Left ventricle myocardium inferior (tissue), 1 donor: ENCODE measurements at places on chromosomes 12 and 14. TPM values are rescaled to one million over a fixed set of nuclear protein-coding genes. Genes with fewer than 3 reads are reported as not detected.
A peak's percentile ranks its signal among the peaks of the same experiment; 100 is the strongest.

DNA sequence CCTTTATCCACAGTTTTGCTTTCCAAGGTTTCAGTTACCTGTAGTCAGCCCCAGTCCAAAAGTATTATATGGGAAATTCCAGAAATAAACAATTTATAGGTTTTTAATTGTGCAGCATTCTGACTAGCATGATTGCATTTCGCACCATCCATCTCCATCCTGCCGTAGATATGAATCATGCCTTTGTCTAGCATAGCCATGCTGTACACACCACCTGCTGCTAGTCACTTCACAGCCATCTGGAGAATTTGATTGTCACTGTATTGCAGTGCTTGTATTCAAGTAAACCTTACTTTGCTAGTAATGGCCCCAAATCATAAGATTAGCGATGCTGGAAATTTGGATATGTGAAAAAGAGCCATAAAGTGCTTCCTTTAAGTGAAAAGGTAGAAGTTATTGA is 36.0 kb downstream of the MUCL1 start:
- no peak overlapping the region for H3K27ac ChIP-seq
- peaks cover 7% of the 10 kb centered on the region for H3K27me3 ChIP-seq
- no peaks in the 10 kb centered on the region for H3K36me3 ChIP-seq
- no peaks in the 10 kb centered on the region for H3K4me1 ChIP-seq
- H3K4me3 ChIP-seq = no peak overlapping the region

- H3K4me3 ChIP-seq = no peak overlapping the region
- DNase-seq = no peak
- no peaks in the 10 kb centered on the region for H3K4me1 ChIP-seq
- peaks cover 88% of the 10 kb centered on the region for H3K36me3 ChIP-seq
Measured at GRCh38 chr14:39154594-39155189, 15.4 kb downstream of the TRAPPC6B start.

GRCh38 chr14:80310938-80311750 is 99.8 kb upstream of the DIO2 start:
- DNase-seq = no peak
- H3K36me3 ChIP-seq = no peaks in the 10 kb centered on the region
- H3K4me1 ChIP-seq = peaks cover 14% of the 10 kb centered on the region
- H3K4me3 ChIP-seq = no peak overlapping the region

TMEM119 gene
- total RNA-seq = 1.3 TPM

DNA sequence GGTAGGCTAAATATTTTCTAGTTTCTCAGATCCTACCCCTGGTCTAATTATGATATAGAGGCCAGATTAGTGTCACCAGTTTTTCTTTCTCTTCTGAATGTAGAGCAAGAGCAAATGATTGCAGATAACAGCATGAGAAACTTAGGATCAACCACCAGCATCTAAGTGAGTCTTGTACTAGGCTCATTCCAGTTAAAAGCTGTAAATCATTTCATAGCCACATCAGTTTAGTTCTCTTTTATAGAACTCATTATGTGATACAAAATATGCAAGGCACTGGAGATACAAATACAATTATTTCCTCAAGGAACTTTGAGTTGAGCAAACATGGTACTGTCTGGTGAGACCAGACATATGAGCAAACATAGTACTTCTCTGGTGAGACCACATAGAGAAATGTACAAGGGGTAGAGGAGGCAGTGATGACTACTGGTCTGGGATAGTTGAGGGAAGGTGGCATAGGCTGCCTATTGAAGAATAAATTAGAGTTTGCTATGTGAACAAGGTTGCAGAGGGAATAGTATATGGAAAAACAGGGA is 59.5 kb downstream of the CRADD start:
- H3K4me3 ChIP-seq = no peak overlapping the region
- peaks cover 3% of the 10 kb centered on the region for H3K36me3 ChIP-seq
- peaks cover 52% of the 10 kb centered on the region for H3K4me1 ChIP-seq
- no peaks in the 10 kb centered on the region for H3K27me3 ChIP-seq
- DNase-seq = no peak
- H3K27ac ChIP-seq = peak overlapping the region; percentile 93

CAPZA3 gene
- total RNA-seq = not detected

GRCh38 chr14:72559202-72559601 is 334.7 kb downstream of the DPF3 start:
- H3K27me3 ChIP-seq = no peaks in the 10 kb centered on the region
- no peak overlapping the region for H3K27ac ChIP-seq
- no peak for DNase-seq
- H3K36me3 ChIP-seq = no peaks in the 10 kb centered on the region

DNA sequence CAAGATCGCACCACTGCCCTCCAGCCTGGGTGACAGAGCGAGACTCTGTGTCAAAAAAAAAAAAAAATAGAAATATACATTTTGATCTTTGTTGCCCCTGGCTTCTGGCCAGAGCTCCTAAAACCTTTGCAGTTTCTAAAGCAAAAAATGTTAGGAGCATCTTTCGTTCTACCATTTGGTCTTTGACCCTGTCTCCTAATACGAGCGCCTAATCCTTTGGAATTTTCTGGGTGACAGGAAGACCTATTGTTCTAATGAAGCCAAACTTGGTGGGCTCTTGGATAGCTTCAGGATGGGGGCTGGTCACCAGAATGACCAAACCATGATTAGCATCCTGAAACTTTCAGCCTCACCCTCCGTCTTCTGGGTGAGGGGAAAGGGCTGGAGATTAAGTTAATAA is 32.3 kb upstream of the CLIP1 start:
- H3K4me3 ChIP-seq = no peak overlapping the region
- DNase-seq = no peak
- H3K27ac ChIP-seq = no peak overlapping the region
- H3K4me1 ChIP-seq = no peaks in the 10 kb centered on the region
- H3K36me3 ChIP-seq = no peaks in the 10 kb centered on the region

DNA sequence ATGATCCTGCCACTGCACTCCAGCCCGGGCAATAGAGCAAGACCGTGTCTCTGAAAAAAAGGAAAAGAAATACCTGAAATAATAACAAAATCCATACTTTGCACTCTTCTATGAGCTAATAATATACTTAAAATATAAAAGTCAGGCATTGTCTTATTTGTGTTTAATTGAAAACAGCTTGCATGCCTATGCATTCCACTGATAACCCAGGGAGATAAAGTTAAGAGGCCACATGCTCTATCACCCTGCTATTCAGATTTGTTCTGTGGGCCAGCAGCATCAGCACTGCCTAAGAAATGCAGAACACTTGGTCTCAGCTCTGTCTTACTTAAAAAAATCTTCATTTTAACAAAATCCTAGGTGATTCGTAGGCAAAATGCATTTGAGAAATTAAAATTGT is 99.2 kb downstream of the LGR5 start:
- no peaks in the 10 kb centered on the region for H3K36me3 ChIP-seq
- no peaks in the 10 kb centered on the region for H3K4me1 ChIP-seq
- H3K27ac ChIP-seq = no peak overlapping the region
- H3K4me3 ChIP-seq = no peak overlapping the region

KCNC2 gene
- total RNA-seq = not detected

- H3K4me1 ChIP-seq = peaks cover 13% of the 10 kb centered on the region
- H3K4me3 ChIP-seq = peak within 1 kb of the TSS; percentile 51
- H3K36me3 ChIP-seq = no peaks in the 10 kb centered on the region
Measured at GRCh38 chr12:86256163-86256562, at the start of gene MGAT4C. Gene MGAT4C (minus strand): TSS chr12:86256391.

GRCh38 chr12:95956557-95957145 is 13.5 kb downstream of the AMDHD1 start:
- no peak for DNase-seq
- H3K27ac ChIP-seq = no peak overlapping the region
- no peaks in the 10 kb centered on the region for H3K36me3 ChIP-seq
- no peak overlapping the region for H3K4me3 ChIP-seq
- H3K27me3 ChIP-seq = peaks cover 6% of the 10 kb centered on the region

DNA sequence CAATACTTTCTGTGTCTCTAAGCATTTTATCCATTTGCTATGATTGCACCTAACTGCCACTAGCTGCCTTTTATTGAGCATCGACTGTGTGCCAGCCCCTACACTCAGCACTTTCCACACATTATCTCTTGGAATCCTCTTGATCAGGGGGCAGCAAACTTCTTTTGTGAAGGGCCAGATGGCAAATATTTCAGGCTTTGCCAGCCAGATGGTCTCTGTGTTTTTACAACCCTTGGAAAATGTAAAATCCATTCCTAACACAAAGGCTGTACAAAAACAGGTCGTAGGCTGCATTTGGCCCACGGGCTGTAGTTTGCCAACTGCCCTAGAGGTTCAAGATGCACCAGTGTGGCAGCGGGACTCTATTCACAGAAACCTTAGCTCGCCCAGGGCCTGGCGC is 19.5 kb downstream of the FOXN4 start:
- H3K36me3 ChIP-seq = no peaks in the 10 kb centered on the region
- H3K27me3 ChIP-seq = peaks cover 14% of the 10 kb centered on the region
- no peak overlapping the region for H3K27ac ChIP-seq
- H3K4me3 ChIP-seq = no peak overlapping the region
- DNase-seq = no peak

- H3K27me3 ChIP-seq = no peaks in the 10 kb centered on the region
- H3K4me3 ChIP-seq = no peak overlapping the region
- H3K36me3 ChIP-seq = no peaks in the 10 kb centered on the region
- no peak overlapping the region for H3K27ac ChIP-seq
- DNase-seq = no peak
Measured at GRCh38 chr12:84356224-84356623, 556.4 kb downstream of the SLC6A15 start.

SLC5A8 gene
- not detected for total RNA-seq

- peak overlapping the region; percentile 88 for H3K27ac ChIP-seq
- peaks cover 80% of the 10 kb centered on the region for H3K36me3 ChIP-seq
- H3K4me1 ChIP-seq = peaks cover 63% of the 10 kb centered on the region
- no peak overlapping the region for H3K4me3 ChIP-seq
- DNase-seq = peak; percentile 59
Measured at GRCh38 chr12:109518820-109519665, 41.6 kb downstream of the UBE3B start.

DNA sequence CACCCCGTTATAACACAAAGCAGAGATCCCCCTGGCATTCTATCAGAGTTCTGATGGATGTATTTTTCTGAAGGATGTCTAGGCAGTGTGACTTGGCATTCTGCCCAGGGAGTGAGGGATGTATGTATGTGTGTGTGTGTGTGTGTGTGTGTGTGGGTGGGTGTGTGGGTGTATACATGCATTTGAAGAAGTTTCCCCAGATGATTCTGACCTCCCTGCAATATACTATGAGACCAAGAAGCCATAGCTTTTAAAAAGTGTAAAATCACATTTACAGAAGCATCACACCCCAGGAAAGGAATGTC is 59.7 kb upstream of the NAP1L1 start:
- H3K27me3 ChIP-seq = no peaks in the 10 kb centered on the region
- no peak overlapping the region for H3K4me3 ChIP-seq
- H3K27ac ChIP-seq = no peak overlapping the region

CCDC175 gene
- total RNA-seq = not detected

DNA sequence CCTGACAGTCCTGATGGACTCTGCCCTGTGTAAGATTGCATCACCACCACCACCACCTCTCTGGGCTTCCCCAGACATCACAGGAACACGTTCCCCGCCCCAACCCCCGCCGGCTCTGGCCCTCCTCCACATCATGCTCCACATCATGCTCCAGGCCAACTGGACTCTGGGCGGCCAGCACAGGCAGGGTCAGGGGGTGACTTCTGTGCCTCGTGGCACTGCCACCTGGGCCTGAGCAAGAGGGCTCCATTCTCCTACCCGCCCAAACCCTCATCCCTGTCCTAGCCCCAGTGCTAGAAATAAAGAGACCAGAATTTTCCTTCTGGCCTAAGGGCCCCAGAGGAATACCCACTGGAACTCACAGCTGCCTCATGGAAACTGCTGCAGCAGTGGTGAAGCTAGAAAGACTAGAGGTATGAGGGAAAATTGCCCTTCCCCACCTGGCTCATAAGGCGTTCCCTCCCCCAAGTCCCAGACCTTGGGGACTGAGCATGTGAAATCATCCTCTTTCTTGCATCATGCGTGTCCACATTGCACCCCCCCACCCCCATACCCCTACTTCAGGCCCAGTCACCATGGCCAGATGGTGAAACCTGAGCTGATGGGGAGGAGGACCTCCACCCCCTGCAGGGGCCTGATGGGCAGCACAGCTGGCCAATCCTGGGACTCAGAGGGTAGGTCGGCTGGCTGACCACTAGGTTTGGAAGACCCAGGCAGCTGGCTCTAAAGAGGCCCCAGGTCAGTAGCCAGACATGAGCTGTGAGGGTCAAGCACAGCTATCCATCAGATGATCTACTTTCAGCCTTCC is at the start of gene INHBE:
Gene INHBE (plus strand): TSS at position 742 of the 808 bp plus-strand sequence. CDS start 230 bp downstream, outside the sequence.
- DNase-seq = no peak
- peaks cover 33% of the 10 kb centered on the region for H3K4me1 ChIP-seq
- H3K27me3 ChIP-seq = no peaks in the 10 kb centered on the region
- no peak within 1 kb of the TSS for H3K27ac ChIP-seq
- no peaks in the 10 kb centered on the region for H3K36me3 ChIP-seq
- no peak within 1 kb of the TSS for H3K4me3 ChIP-seq

DNA sequence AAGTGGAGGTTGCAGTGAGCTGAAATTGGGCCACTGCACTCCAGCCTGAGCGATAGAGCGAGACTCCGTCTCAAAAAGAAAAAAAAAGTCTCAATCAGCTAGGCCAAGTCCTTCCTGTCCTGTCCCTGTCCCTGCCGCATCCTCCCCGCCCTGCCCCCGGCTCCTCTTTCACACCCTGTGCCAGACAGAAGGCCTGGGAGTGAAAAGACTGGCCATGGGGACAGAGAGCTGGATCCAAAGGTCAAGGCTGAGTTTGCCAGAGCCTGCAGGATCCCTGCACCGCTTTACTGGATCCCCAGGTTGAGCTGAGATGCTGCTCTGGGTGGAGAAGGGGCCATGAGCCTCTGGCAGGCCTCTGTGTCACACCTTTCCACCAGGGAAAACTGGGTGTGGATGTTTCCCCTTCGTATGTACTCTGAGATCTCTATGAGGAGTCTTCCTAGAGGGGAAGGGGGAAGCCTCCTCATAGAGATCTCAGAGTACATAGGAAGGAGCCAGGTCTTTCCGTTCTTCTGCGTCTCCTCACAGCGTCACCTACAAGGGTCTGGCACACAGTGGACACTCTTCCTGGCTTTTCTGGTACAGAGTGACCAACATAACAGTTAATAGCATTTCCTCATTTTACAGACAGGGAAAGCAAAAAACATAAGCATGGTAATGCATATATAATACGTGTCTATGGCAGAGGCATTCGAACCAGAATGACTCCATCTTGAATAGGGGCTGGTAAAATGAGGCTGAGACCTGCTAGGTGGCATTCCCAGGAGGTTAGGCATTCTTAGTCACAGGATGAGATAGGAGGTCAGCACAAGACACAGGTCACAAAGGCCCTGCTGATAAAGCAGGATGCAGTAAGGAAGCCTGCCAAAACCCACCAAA is 35.1 kb downstream of the NINJ2 start:
- no peaks in the 10 kb centered on the region for H3K36me3 ChIP-seq
- DNase-seq = no peak
- H3K27ac ChIP-seq = peak overlapping the region; percentile 92
- no peaks in the 10 kb centered on the region for H3K27me3 ChIP-seq
- H3K4me1 ChIP-seq = peaks cover 92% of the 10 kb centered on the region
- H3K4me3 ChIP-seq = no peak overlapping the region

- H3K27me3 ChIP-seq = no peaks in the 10 kb centered on the region
- H3K36me3 ChIP-seq = no peaks in the 10 kb centered on the region
- no peak for DNase-seq
- H3K4me1 ChIP-seq = peaks cover 13% of the 10 kb centered on the region
- no peak overlapping the region for H3K27ac ChIP-seq
- no peak overlapping the region for H3K4me3 ChIP-seq
Measured at GRCh38 chr12:55644591-55644990, 7.9 kb downstream of the OR10P1 start.

GRCh38 chr12:117114784-117115183 is 15.6 kb upstream of the TESC start:
- H3K4me1 ChIP-seq = peaks cover 27% of the 10 kb centered on the region
- H3K4me3 ChIP-seq = no peak overlapping the region
- no peak for DNase-seq
- H3K27ac ChIP-seq = no peak overlapping the region
- H3K36me3 ChIP-seq = no peaks in the 10 kb centered on the region
- no peaks in the 10 kb centered on the region for H3K27me3 ChIP-seq
